Activated T-cell treated with anti-CD3 and anti-CD28 coated beads for 1 hour (primary cell): ENCODE measurements at places on chromosomes 13 and 19.

DNA sequence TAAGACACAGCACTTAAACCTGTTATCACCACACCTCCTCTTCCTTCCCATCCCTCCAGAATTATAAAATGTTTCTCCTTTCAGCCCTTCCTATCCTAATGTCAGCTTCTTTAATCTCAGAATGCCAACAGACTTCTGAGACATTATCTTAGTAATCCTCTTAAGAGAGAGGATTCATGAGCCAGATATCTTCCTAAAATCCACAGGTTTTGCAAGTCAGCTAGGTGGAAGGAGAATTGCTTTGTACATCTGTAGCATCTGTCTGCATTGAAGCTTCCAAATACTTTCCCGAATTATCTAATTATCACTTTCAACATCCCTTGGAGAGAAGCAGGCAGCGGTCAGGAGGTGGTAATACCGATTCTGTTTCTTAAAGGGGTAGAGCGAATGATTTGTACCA, 179.1 kb downstream of the DCT start:
- no peak for DNase-seq

- DNase-seq = no peak
These were observed 41.1 kb downstream of the COL4A1 start for GRCh38 chr13:110265682-110266430.

DNA sequence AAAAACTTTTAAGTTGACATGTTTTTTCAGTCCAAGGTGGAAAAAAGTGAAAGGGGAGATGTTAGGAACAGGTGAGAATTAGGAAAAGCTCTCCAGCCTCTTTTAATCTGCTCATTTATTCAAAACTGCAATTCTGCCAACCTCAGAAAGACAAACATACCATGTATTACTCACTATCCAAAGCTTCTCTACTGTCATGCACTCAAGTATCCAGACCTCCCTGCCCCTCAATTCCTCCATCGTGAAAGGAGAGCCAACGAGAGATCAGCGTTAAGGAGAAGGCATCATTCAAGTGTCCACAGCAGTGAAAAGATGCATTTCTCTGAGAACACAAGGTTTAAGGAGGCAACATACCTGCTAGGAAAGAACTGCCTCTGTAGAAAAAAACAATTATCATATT, 24.5 kb downstream of the DIAPH3 start:
- no peak for DNase-seq

DNA sequence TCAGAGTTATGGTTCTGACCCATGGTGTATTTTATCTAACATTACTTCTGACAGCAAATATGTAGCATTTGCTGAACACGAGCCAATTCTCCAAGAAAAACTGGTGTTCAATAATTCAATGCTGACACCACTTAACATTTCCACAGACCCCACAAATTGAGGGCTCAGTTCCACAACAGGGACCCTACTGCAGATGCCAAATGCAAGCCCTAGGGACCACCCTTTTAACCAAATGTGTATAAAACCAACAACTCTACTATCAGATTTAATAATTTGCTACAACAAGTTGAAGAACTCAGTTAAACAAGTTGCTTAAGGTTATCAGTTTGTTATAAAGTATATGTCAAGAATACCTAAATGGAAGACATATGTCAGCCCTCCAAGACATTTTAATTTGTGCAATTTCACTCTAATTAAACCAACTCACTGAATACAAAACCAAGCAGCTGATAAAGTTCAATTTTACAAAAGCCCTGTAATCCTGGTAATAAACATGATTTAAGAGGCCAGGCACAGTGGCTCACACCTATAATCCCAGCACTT, 6.7 kb downstream of the ZNF44 start:
- DNase-seq = no peak
